Activated CD4-positive, alpha-beta memory T cell treated with anti-CD3 and anti-CD28 coated beads for 36 hours (primary cell): ENCODE measurements at places on chromosomes 12 and 14. TPM values are rescaled to one million over a fixed set of nuclear protein-coding genes. Genes with fewer than 3 reads are reported as not detected.

WNT5B gene
- not detected for total RNA-seq

FBXO34 gene
- total RNA-seq: 22.0 TPM

EPYC gene
- not detected for total RNA-seq

PAX9 gene
- total RNA-seq: not detected

EIF2S3B gene
- total RNA-seq: 2.3 TPM

VDR gene
- 156 TPM for total RNA-seq

SLC38A4 gene
- not detected for total RNA-seq

KRT80 gene
- total RNA-seq: not detected

CABP1 gene
- total RNA-seq: 0.29 TPM

RIPK3 gene
- 11.0 TPM for total RNA-seq

TMEM63C gene
- total RNA-seq: 1.7 TPM

EPS8 gene
- total RNA-seq: 3.5 TPM

AQP6 gene
- total RNA-seq: not detected
